ENCODE measurements at places on chromosomes 1 and 21.

GRCh38 chr1:111719674-111720132, 19.5 kb downstream of the INKA2 start:
- no peak for DNase-seq

GRCh38 chr1:8027748-8028570, 1.9 kb upstream of the ERRFI1 start:
- no peak for DNase-seq

DNA sequence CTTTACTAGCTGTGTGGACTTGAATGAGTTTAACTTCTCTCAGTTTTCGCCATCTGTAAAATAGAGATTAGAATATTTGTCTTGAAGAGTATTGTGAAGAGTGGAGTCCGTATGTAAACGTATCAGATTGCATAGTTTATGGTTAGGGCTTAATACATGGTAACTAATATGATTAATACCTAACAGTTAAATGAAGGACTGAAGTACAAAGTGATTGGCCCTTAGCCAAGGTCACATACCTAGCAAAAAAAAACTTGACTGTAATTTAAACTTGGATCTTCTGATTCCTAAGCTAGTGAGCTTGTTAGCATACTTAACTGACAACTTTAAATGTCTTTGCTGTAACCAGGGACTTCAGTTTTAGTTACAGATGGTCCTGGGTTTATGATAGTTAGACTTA, 1.9 kb downstream of the GIPC2 start:
- no peak for DNase-seq

GRCh38 chr1:160117300-160117699, 1.7 kb downstream of the ATP1A2 start:
- DNase-seq = no peak

- no peak for DNase-seq
These were observed 2.2 kb downstream of the TGFB2 start for GRCh38 chr1:218347336-218347722.

GRCh38 chr1:87336623-87337067, 8.0 kb downstream of the LMO4 start:
- no peak for DNase-seq

- no peak for DNase-seq
These were observed 199.1 kb downstream of the DYRK1A start for GRCh38 chr21:37565530-37566223.

- no peak for DNase-seq
These were observed 28.9 kb upstream of the C1orf87 start for GRCh38 chr1:60102267-60103061.

DNA sequence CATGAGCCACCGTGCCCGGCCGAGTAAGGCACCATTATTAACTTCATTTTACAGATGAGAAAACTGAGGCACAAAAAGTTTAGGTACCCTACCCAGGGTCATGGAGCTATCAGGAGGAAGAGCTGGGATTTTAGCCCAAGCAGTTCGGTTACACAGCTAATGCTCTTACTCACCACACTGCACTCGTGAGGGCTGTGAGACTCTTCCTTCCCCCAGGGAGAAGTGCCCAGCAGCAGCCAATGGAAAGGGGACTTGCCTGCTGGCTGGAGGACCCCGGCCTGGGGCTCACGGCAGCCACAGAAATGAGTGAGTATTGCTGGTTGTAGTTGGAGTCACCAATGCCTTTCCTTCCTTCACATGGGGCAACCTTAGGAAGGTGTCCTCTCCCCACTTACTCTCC, 5.2 kb upstream of the CSF1 start:
- DNase-seq = no peak

DNA sequence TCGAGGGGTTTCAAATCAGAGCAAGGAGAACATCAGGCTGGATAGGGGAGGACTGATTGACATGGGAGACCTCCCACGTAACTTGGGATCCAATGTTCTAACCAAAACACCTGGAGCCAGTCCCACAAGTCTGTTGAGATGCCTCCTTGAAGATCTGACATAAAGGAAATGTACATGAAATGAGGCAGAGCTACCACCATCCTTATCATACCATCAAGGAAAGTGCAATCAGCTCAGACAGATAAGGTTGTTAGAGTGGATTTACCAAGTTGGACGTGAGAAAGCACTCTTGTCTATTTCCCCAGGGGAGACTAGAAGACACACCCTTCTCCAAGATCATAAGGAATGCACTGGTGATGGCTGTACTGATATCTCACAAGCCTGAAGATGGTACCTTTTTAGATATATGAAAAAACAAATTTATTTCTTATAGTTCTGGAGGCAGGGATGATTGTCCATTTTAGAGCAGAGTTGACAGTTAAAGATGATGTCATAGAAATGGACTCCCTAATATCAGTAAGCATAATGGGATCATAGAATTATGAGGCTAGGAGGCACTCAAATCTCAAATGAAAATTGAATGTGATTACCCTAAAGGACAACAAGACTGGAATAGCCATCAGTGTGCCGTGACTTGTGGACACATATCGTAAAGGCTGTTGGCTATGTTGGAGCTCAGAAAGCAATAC, 129.1 kb upstream of the RAB4A start:
- DNase-seq = no peak

DNA sequence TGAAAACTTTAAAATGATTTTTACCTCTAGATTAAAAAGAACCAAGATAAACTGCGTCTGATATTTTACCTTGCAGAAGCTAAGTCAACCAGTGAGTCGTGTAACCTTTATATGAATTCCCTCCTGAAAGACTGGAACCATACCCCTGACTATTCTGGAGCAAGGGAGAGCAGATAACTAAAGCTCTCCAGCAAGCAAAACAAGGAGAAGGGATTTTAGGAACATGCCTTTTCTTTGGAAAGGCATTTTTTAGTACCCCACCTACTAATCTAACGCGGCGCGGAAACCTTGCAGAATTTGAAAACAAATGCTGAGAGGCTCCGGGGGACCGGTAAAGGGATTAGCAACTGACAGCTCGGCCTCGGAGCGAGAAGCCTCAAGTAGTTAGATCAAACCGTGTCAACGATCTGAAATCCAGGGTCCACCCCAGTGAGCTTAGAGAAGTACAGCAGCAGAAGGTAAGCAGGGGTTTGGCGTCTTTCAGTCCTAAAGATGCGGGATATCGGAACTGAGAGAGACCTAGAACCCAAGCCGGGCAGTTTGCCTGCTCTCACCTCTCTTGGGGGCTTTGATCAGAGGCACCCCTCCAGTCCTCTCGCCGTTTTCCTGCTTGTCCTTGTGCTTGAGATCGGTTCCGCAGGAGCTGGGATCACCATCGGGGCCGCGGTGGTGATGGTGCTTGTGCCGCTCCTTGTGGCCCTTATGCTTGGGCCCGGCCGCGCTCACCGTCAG, 954 bp downstream of the RSBN1 start:
- DNase-seq = no peak

- no peak for DNase-seq
These were observed 38.4 kb upstream of the KCNK2 start for GRCh38 chr1:215044151-215044550.

GRCh38 chr1:182143825-182144645, 82.5 kb upstream of the ZNF648 start:
- DNase-seq = no peak

- DNase-seq = no peak
These were observed 699 bp upstream of the NES start for GRCh38 chr1:156677616-156678596.

DNA sequence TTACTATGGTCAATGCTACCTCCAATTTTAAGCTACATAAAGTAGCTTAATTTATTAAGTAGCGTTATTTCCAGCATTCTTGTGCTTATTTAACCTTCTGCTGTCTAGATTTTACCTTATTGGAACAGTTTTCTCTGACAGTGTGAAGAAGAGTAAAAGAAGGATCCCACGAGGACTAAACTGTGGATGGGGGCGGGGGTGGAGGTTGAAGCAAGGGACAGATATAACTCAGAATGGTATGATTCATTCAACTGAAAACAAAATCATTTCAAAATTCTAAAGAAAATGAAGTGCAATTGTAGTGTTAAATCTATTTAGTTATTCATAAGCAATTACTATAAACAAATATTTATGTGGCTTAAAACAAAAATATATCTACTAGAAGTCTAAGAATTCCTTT, 11.5 kb upstream of the VAV3 start:
- no peak for DNase-seq

DNA sequence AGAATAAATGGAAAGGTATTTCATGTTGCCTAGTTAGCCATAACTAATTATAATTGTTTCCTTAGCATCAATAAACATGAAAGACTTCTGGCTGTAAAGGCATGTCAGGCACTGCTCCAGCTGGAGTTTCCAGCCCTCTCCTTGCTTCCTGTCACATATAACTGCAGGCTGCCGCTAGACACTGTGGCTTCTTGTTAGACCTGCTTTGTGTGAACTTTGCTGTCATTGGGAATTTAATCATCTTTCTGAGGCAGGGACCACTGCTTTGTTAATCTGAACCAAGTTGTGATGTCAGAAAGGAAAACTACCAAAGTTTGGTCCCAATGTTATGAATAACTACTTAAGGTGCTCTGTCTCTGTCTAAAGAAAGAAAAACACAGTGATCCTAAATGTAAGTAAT, 90.3 kb upstream of the DUSP10 start:
- no peak for DNase-seq

- no peak for DNase-seq
These were observed 61.4 kb upstream of the TLR5 start for GRCh38 chr1:223204424-223204823.

Measured in activated B cell treated with CpG ODN at 0.5 μM for 24 hours (primary cell).